CD4-positive, alpha-beta T cell treated with Interferon alpha-2 for 1 hour (primary cell): ENCODE measurements at places on chromosomes 3 and 15.

DNA sequence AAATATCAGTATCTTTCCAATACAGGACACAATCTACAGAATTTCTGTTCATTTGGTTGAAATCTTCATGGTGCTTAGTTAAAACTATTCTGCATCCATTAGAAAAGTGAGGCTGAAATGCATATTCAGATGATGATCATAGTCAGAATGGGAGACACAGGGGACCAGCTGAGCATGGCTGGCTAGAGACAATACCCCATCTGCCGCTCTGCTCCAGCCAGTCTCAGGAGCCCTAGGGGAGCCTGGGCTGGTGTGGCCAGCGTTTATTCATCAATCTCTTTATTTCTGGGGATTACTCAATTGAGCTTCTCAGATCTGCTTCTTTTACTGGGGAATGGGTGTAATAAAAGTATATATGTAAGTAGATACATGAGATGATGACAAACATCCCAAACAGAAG, 470.9 kb upstream of the CDIN1 start:
- DNase-seq: no peak

DNA sequence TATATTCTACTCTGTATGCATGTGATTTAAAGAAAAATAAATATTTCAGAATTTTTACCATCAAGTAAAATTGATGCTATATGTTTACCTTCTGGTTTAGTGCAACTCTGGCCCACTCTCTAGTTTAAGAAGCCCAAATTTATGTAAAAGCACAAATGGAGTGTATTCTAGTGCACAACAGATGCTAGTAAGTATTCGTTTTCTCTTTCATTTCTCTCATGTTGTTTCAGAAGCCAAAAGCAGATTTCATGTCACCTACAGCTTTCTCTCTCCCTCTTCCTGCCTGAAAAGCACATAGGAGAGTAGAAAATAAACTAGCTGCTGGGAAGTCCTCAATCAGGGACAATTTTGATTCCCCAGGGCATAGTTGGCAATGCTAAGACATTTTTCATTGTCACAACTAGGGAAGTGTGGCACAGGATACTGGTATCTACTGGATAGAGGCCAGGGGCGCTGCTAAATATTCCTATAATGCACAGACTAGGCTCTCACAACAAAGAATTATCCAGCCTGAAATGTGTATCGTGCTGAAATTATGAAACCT, 147.4 kb upstream of the ARHGEF26 start:
- DNase-seq: no peak

DNA sequence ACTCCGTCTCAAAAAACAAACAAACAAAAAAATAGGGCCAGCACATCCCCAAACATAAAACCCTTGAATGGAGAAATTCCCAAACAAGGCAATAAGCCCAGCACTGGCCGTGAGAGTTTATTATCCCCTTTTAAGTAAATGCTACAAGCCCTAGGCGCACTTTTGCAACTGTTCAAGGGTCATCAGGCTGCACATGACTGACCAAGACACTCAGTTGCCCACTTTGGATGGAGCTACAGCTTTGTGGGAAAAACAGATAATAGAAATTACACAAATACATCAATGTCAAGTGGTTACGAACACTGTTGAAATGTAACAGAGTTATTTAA, 33.7 kb upstream of the ZNF445 start:
- no peak for DNase-seq

DNA sequence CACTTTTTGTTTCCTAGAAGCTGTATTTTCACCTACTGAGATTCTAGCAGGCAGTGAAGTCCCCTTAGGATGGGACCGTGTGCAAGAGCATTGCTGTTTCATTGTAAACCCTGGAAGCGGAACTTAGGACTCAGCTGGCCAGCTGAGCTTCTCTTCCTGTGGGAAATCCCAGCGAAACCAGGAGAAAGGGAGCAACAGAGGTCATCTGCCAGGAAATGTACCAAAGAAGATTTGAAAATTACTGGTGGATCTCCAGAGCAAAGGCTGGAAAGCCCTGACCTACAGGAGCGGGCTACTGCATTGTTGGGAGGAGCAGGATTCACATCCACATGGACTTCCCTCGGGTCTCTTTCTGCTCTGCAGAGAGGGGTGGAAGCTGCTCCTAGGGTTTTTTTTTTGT, 7.6 kb upstream of the ADPRH start:
- no peak for DNase-seq

- DNase-seq: no peak
These were observed 449.8 kb downstream of the EPHA6 start for GRCh38 chr3:97264180-97264579.

GRCh38 chr15:37020852-37021251, 79.5 kb downstream of the MEIS2 start:
- no peak for DNase-seq

DNA sequence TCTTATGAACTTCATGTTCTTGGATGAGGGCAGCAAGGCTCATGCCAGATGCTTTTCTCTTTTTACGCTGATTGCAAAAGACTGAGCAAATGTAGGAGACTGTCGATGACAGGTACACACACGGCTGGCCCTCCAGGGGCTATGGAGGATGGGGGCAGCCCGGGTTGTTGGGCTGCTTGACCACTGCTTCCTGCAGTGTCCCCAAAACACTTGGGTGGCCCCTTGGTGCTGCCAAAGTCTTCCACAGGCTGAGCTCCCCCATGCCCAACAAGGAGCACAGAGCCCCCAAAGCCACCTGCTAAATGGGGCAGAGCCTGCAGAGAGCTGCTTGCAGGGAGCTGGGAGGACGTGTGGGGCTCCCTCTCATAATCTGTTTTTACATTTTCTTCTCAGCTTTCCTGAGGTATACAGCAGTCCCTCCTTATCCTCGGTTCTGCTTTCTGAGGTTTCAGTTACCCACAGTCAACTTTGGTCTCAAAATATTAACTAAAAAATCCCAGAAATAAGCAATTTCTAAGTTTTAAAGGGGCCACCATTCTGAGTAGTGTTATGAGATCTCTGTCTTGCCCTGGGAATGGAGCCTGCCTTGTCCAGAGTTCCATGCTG, 7.3 kb downstream of the PRR23E start:
- DNase-seq: no peak

- DNase-seq: no peak
These were observed 76.8 kb upstream of the ARL6 start for GRCh38 chr3:97687734-97688133.

DNA sequence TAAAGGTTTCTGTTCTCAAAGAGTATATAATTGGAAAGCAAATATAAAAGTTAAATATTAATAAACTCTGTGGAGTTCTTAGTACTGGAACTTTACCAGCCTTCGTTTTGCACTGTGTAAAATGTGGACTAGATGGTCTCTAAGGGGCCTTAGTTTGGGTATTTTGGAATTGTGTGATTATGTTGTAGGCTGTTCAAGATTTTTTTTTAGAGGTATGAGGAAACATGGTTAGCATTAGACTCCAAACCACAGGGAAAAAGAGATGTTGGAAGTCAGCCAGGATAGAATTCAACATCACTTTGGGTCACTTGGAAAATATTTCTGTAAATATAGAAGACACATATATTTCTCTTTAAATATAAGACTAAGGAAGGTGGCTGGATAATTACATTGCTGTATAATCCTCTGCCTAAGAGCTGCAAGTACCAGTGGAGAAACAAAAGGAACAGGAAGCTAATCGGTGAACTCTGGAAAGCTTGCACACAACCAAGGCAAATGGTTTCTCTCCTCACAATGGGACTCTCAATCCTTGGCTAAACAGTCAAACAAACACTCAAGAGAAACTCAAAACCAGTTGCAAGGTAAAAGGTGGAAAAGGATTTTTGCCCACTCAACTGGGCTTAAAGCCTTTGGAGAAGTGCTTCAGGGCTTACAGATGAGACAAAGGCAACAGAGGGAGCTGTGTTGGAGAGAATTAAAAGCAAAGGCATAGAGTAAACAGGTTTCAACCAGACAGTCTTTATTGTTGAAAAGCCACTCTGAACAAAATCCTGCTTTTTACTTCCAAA, 141.7 kb downstream of the NR1D2 start:
- DNase-seq: no peak

DNA sequence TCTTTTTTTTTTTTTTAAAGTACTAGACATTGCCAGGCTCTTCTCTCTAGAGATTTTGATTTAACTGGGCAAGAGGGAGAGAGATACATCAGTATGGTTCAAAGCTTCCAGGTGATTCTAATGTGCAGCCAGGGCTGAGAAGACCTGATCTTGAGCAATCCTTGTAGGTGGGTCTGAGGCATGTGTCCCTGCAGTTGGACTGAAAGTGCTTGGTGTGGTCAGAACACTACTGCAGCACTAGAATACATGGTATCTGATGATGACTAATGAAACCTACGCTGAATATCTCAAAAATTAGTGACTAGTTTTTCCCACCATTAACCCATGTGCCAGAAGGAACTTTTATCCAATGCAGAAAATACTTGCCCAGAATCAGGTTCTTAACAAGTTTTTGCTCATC, 34.4 kb upstream of the MYO5C start:
- DNase-seq: no peak

DNA sequence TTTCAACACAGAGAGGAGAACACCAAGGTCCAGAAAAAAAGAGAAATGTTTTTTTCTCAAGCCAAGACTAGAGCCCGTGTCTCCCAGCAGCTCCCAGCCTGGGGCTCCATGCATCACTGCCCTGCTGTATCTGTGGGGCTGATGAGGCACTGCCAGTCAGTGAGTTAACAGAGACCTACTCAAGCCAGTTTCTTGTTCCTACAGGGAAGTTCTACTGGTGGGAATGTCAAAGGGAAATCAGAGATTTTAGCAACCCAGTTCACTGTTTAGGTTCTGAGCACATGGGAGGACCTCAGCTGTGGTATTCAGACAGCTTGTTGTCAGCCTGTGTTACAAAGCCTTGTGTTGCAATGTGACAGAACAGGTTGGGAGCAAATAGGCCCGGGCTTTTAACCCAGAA, 234.3 kb downstream of the TLE3 start:
- no peak for DNase-seq

GRCh38 chr3:170907637-170908234, 701 bp downstream of the EIF5A2 start:
- peak; percentile 7 for DNase-seq

GRCh38 chr15:98713585-98714001, 65.3 kb downstream of the IGF1R start:
- DNase-seq: peak; percentile 11

GRCh38 chr15:81284256-81285031, 39.5 kb downstream of the STARD5 start:
- DNase-seq: no peak

DNA sequence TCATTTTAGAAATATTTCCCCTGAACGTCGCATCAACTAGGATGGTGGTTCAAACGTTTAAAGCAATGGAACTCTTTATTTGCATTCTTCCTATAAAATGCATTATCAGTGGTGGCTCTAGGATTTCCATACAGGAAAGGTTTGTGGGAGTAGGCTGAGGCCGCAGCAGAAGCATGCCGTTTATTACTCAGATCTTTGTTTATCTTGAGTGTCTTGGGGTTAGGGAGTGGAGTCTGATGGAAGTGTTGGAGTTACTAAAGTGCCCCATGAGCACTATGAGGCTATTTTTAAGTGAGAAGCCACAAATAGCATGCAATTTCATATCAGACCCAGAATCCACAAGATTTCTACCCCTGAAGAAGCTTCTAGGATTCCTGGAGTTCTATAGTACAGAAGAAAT, 26.2 kb downstream of the ATOSA start:
- DNase-seq: no peak

DNA sequence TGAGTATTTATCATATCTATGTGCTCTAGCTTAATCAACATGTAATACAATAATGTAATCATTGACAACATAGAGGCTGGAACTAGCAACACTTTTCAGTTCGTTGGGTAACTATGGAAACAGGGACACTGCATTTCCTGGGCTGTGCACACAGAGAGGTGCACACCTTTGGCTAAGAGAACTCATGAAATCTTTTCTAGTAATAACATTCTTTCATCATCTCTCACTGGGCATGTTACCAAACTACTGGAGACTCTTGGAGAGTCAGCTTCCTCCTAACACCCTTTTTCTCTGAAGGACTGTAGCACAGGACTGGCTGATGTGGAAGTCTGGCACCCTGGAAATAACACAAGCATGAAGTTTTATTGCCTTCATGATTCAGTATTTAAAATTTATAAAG, 135.6 kb downstream of the KCNMB2 start:
- no peak for DNase-seq

DNA sequence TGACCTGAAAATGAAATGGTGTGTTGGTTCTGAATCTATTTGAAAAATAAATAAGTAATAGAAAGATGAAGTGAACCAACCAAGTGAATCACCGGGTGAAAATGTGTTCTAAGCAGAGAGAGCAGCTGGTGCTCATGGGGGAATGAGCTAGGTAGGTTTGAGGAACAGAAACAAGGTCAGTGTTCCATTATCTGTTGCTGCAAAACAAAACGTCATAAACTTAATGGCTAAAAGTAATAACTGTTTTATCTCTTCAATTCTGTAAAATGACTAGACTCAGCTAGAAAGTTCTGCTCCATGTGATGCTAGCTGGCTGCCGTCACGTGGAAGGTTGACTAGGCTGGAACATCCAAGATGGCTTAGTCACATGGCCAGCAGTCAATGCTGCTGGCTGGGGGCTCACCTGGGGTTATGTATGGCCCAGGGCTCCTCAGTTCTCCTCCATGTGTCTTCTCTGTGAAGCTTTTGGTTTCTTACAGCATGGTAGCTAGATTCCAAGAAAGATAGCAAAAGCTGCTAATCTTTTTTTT, 13.3 kb upstream of the SH3BP5 start:
- DNase-seq: peak; percentile 48

- no peak for DNase-seq
These were observed 93.8 kb upstream of the IGF1R start for GRCh38 chr15:98554272-98555172.

DNA sequence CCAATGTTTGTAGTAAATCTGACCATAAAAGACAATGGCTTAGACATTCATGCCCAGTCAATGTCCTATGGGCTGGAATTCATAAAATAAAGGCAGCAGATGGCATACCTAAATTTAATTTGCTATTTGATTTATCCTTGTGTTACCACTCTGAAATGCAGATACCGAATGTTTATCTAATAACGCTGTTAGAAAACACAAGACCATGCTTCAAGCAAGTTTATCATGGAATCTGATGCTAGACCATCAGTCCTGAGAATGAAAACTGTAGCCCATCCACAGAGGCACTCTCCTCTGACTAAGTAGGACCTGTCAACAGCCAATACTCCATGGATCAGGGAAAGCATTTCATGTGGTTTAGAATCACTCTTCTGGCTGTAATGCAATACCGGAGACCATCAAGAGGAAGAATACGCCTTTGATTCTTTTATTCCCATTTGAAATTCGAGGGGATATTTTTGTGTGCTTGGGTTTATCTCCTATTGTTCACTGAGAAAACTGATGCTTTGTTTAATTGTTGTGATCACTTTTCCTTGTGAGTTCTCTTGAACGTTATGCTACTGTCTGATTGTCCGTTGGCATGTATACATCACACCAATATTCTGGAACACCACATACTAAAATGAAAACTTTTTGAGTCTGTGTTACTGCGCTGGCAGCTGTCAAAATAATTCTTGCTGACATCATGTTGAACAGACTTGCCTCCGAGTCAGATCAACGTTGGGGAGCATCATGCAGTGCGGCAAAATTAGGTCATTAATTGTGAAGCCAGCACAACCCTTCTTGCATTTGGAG, 12.1 kb upstream of the CPB1 start:
- no peak for DNase-seq
